ENCODE measurements at places on chromosomes 1 and 21.
A peak's percentile ranks its signal among the peaks of the same experiment; 100 is the strongest.

DNA sequence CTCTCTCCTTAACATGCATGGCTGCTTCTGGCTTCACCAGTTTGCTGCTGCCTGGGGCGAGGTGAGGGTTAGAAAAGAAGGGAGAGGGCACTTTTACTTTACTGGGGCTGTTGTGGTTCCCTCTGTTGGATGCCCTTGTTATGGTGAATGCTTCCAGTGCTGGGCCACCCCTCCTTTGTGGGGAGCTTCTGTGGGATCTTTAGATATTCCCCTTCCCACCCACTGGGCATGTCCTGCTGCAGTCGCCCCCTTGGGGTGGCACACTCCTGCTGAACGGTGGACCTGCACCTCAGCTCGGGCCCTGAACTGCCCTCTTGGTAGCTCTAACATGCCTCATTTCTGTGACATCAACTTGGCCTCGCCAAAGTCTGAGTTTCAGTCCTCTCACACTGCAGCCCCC is 6.0 kb downstream of the TNN start:
- H3K27ac ChIP-seq: no peak overlapping the region
- H3K4me1 ChIP-seq: peaks cover 6% of the 10 kb centered on the region
- peaks cover 79% of the 10 kb centered on the region for H3K27me3 ChIP-seq
- no peaks in the 10 kb centered on the region for H3K36me3 ChIP-seq
- no peak for DNase-seq
- no peak overlapping the region for H3K4me3 ChIP-seq

GRCh38 chr1:1892079-1892762 is 1.3 kb upstream of the GNB1 start:
- peak overlapping the region; percentile 98 for H3K27ac ChIP-seq
- H3K36me3 ChIP-seq: peaks cover 16% of the 10 kb centered on the region
- peak overlapping the region; percentile 98 for H3K4me3 ChIP-seq
- H3K4me1 ChIP-seq: peaks cover 53% of the 10 kb centered on the region
- H3K27me3 ChIP-seq: peaks cover 14% of the 10 kb centered on the region

DNA sequence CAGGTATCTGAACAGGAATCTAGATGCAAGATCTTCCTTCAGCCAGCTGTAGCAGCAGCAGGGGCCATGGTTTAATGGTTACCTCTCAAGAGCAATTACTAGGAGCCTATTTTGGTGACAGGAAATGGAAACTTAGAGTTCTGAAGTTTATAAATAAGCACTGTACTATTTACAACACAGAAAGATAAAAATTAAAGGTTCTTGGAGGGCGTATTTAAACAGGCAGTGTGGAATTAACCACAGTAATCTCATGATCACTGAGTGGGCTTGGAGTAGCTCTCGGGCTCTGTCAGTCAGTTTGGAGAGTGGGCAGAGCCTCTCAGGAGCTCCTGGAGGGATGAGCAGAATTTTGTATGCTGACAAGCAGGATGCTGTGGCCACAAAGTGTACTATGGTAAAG is 10.2 kb upstream of the FCRL5 start:
- DNase-seq: no peak
- peaks cover 69% of the 10 kb centered on the region for H3K27me3 ChIP-seq
- H3K4me1 ChIP-seq: peaks cover 6% of the 10 kb centered on the region
- H3K27ac ChIP-seq: no peak overlapping the region

GRCh38 chr1:37605806-37606474 is 10.2 kb upstream of the GNL2 start:
- H3K4me3 ChIP-seq: no peak overlapping the region
- H3K36me3 ChIP-seq: no peaks in the 10 kb centered on the region
- H3K4me1 ChIP-seq: peaks cover 5% of the 10 kb centered on the region
- H3K27ac ChIP-seq: no peak overlapping the region
- peaks cover 23% of the 10 kb centered on the region for H3K27me3 ChIP-seq

DNA sequence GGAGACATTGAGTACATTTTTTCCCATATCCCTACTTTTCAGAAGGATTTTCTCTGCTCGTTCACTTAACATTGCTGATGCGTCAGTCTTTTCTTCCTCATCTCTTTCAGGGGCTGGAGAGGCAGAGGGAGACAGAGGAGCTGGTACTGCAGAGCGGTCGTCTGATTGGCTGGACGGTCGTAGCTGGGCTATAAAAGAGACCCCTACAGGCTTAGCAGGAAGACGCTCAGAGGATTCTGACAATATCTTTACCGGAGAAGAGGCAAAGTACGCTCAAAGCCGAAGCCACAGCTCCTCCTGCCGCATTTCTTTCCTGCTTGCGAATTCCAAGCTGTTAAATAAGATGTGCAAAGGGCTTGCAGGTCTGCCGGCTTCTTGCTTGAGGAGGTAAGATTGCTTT is at the start of gene RGS4:
TSS of gene RGS4 (plus strand) at position 220 of the 400 bp plus-strand sequence. CDS start at position 344, 124 bp downstream.
- no peaks in the 10 kb centered on the region for H3K36me3 ChIP-seq
- H3K27ac ChIP-seq: no peak within 1 kb of the TSS
- H3K4me3 ChIP-seq: no peak within 1 kb of the TSS
- DNase-seq: no peak

DNA sequence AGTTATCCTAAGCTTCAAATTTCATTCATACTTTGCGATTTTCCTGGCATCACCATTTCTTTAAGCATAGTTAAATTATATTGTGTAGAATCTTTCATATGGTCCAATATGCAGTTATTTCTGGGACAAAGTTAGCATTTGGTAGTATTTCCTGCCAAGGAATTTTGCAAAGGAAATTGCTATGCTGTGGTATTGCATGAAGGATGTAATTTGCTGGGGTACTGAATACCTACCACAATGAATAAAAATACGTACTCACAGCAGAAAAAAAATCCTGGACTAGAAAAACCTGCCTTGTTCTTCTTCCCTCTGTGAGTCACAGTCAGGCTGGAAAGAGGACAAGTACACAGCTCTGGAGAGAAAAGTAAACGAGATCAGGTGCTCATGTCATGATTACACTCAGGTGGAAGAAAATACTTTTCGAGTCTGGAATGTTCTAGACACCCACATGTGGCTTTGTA is 241.2 kb downstream of the PTBP2 start:
- no peaks in the 10 kb centered on the region for H3K36me3 ChIP-seq
- H3K4me3 ChIP-seq: no peak overlapping the region
- no peak overlapping the region for H3K27ac ChIP-seq
- no peaks in the 10 kb centered on the region for H3K4me1 ChIP-seq
